ENCODE measurements at places on chromosomes 13 and 19.
A peak's percentile ranks its signal among the peaks of the same experiment; 100 is the strongest.

DNA sequence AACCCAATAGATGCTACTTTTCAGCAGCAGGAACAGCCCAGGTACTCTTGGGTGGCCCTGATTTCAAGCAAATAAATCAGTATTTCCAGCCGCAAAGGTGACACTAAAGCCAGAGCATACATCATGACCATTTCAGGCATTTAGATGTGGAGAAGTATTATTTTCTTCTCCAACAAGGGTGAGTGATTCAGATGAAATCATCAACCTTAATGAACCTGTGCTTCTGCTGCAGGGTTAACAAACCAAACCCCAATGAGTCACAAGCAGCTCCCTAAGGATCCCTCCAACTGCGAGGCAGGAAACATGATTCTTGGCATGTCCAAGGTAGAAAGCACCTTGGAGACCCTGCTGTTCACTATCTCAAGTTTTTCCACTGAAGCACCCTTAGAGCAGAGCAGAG lies 32.7 kb downstream of the MBNL2 start:
- no peak for DNase-seq

DNA sequence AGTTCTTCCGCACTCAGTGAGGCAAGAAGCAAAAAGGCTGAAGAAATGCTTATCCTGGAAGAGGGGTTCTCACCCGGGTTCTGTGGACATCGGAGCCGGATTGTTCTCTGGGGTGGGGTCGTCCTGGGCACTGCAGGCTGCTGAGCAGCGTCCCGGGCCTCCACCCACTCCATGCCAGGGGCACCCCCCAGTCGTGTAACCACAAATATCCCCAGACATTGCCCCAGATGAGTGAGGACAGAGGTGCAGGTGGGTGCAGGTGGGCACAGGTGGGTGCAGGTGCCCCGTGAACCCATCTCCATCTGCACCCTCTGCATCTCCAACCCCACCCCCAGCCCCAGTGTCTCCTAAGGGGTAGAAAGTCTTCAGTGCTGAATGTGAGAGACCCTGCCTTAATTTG lies 67.5 kb downstream of the GNG7 start:
- DNase-seq = no peak

DNA sequence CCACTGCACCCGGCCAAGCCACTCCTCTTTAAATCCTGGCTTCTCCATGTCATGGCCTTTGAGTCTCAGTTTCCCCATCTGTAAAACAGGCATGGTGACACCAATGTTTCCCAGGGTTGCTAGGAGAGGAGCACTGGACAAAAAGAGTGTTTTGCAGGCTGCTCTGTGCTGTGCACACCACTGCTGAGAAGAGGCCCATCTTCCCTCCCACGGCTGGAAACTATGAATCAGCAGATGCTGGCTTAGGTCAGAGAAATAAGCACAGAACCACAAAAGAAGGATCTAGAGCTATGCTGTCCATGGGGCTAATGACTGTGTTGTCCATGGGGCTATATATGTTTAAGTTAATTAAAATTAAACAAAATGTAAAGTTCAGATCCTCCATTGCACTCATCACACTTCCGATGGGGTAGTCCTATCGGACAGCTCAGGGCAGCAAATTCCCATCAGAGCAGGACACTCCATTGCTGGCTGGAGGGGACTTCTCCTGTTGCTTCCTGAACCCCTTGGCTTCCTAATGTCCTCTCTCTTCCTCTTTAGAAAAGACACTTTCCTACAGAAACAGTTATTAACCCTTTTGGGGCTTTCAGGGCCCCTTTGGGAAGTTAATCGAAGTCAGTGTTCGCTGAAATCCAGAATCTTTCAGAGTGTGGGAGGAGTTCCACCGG lies 37.1 kb downstream of the TSHZ3 start:
- peak; percentile 50 for DNase-seq

DNA sequence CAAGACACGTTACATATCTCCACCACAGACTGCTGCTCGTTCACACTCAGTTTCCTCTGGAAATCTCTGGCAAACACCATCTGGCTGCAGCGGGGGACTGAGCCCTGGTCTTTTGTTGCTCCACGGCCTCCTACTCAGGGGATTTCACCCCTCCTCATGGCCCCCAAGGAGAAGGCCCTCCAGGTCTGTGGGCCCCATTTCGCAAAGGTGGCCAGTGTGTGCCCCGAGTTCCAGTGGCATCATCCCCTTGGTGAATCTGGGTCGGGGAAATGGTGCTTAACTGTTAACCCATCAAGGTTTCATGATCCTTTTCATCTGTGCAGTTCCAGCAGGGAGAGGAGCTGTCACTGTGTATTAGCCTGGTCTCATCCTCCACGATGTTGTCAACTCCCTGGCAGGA lies 235.4 kb upstream of the MAB21L1 start:
- no peak for DNase-seq

DNA sequence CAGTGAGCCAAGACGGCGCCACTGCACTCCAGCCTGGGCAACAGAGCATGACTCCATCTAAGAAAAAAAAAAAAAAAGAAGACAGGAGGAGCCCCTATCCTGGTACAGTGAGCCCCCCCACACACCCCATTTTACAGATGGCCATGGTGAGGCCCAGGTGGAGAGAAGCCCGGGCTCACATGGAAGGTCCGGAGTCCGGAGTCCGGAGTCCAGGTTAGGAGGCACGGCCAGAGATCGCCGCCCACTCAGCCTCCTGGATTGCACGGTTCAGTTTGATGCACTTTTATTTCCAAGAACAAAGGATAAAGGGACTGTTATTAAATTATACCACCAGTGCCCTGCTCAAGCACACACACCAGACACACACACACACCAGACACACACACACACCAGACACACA lies 11.3 kb upstream of the BTBD2 start:
- no peak for DNase-seq

GRCh38 chr13:83153848-83154247 lies 728.4 kb downstream of the SLITRK1 start:
- no peak for DNase-seq

- DNase-seq = no peak
Observed at GRCh38 chr13:58587183-58587582, 955.6 kb downstream of the PCDH17 start.

- no peak for DNase-seq
Observed at GRCh38 chr13:107365466-107366215, 797.7 kb upstream of the ARGLU1 start.

DNA sequence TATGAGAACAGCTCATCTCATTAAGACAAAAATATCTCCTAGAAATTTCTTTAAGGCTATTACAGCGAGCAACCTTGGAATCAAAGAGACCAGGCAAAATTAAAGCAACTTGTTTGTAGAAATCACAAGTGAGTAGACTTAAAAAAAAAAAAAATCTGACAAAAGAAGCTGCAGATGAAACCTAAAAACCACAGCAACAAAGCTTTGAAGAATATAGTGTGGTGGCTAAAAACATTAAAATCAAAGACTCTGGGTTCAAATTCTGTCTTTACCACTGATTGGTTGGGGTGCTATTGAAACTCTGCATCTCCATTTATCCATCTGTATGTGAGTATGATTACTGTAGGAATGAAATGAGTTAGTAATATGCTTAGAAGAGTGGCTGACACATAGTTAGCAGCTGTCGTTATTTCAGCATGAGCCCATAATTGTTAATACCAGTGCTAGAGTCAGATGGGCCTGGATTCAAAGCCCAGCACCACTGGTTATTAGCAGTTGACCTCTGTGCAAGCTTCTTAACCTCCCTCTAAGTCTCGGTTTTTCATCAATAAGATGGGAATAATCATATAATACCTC lies 157.6 kb downstream of the FOXO1 start:
- DNase-seq = no peak

DNA sequence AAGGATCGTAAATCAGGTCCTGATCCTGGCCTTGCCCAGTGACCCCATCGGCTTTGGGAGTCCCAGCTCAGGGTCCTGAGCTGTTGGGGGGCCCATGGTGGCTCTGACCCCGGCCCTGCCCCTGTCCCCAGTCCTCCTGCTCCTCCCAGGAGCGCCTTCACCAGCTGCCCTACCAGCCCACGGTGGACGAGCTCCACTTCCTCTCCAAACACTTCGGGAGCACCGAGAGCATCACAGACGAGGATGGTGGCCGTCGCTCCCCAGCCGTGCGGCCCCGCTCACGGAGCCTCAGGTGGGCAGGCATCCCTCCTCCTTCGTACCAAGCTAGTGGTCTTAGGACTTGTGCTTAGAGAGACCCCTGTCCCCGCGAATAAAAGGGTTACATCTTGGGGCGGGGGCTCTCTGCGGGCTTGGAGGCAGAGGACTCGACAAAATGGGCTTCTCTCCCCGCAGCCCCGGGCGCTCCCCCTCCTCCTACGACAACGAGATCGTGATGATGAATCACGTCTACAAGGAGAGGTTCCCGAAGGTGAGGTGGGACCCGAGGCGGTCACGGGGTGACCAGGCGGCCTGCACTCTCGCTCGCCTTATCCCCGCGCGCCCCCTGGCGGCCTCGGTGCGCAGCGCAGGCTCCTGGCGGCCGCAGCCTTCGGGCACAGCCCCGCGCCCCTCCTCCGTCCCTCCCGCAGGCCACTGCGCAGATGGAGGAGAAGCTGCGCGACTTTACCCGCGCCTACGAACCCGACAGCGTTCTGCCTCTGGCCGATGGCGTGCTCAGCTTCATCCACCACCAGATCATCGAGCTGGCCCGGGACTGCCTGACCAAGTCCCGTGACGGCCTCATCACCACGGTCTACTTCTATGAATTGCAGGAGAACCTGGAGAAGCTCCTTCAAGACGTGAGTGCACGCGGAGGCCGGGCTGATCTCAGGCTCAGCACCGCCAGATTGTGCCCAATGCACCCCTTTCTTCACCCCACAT lies 9.1 kb downstream of the MAST1 start:
- DNase-seq = peak; percentile 31

DNA sequence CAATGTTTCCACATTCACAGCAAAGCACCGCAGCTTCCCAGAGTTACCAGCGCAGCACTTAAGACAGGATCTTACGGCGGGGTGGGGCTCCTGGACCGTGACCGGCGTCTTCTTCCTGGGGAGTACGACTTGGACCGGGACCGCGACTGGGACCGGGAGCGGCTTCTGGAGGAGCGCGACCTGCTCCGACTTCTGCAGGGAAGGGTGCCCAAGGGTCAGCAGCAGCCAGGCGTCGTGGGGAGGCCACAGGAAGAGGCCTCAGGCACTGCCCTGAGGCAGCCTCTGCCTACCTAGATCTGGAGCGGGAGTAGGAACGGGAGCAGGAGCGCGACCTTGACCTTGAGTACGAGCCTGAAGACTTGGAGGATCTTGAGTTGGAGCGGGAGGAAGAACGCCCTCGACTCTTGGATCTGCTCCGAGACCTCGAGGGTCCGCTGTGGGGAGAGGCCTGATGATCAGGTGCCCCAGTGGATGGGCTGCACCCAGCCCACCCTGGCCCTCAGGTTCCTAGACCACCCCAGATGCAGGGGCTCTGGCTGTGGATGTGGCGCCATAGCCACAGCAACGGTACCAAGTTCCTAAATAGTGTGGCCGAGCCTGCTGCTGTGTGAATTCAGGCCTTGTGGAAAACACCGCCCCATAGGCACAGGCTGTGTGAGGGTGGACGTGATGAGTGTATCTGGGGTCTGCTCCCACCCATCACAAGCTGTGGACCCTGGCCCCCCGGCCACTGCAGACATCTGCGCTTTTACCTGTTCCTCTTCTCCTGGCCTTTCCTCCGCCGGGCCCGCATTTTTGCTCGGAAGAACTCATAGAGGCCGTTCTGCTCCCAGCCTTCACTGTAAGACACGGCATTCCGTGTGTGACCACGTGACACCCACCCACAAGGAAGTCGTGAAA lies 21.9 kb downstream of the CHERP start:
- no peak for DNase-seq

GRCh38 chr13:104740641-104741222 lies 1674.5 kb upstream of the SLC10A2 start:
- DNase-seq = no peak

GRCh38 chr19:45971260-45971902 lies 2.3 kb downstream of the NOVA2 start:
- DNase-seq = no peak

GRCh38 chr13:110983241-110983640 lies 68.4 kb upstream of the ANKRD10 start:
- DNase-seq = no peak

- DNase-seq = no peak
Observed at GRCh38 chr19:33796164-33796875, at the start of gene KCTD15. TSS of gene KCTD15 (plus strand) at chr19:33796870. CDS start at chr19:33800455, 3,585 bp downstream.

- no peak for DNase-seq
Observed at GRCh38 chr19:2252055-2252796, 3.1 kb downstream of the AMH start.

DNA sequence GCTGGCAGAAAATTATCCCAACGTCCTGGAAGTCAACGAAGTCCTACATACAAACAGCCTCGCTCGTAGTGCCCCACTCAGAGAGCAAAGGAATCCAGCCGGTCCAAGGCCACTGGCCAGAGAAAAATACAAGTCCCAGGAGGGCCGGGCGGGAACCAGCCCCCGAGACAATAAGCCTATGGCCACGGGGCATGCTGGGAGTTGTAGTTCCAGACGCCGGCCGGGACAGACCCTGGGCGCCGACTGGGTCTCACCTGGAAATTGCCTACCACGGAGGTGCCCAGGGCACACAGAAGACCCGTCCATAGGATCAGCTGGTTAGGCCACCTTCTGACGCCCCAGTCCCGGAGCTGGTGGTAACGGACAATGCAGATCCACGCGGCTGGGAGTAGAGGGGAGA lies 5.4 kb downstream of the TMEM150B start:
- DNase-seq = no peak

DNA sequence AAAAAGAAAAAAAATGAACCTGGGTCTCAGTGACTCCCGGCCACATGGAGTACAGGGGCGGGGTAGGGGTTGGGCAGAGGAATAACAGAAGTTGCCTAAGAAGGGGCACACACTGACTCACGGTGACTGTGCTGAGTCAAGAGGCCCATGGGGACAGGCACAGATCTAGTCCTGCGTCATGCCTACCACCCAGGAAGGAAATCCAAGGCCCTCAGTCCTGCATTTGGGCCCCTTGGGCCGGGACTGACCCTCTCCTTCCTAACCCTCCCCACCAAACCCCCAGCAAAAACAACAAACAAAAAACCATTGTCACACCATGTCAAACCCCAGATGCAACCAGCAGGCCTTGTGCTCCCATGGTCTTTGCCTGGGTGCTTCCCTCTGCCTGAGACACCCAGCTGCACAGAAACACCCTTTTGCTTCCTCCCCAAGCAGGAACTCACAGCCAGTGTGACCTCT lies 9.6 kb upstream of the NOTCH3 start:
- DNase-seq = no peak

DNA sequence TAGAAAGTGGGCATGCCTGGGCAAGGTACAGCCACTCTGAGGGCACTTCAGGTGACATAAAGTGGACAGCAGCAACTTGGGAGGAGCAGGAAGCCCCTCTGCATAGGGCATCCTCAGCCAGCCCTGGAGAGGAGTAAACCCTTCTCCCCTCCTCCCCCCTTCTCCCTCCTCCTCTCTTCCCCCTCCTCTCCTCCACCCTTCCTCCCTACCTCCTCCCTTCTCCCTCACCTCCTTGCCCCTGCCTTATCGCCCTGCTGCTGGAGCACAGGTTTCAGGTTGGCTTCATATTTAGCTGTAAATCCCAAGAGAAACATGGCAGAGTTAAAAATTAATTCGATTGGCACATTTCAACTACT lies 30.5 kb upstream of the ATP12A start:
- no peak for DNase-seq

GRCh38 chr19:41421973-41422372 lies 5.2 kb downstream of the B3GNT8 start:
- DNase-seq = no peak

Data from AG09319 (cell line).